ENCODE measurements at places on chromosomes 13 and 19.

- DNase-seq, result no peak
Measured at GRCh38 chr13:47135800-47136503, 239.1 kb upstream of the HTR2A start.

DNA sequence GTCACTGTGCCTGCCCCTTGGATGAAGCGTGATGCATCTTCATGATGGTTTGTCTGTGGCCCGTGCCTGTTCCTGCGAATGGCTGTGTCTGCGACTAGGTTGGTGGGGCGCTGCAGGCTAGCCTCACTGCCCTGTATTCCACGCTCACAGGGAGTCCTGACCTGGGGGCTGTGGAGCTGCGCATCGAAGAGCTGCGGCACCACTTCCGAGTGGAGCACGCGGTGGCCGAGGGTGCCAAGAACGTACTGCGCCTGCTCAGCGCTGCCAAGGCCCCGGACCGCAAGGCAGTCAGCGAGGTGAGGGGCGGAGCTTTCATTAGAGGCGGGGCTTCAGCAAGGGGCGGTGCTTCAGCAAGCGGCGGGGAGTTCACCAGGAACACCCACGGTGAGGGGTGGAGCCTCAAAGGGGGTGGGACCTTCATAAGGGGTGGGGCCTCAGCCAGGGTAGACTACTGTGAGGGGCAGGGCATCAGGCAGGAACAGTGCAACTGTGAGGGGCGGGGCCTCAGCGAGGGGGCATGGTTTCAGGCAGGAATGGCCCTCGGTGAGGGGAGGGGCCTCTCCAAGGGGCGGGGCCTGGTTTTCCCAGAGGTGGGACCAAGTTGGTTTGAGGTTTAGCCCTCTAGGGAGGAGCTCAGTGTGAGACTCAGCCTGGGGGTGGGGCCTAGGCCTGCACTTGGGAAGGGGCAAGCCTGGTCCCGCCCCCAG, 17.2 kb downstream of the PKN1 start:
- peak; percentile 34 for DNase-seq

DNA sequence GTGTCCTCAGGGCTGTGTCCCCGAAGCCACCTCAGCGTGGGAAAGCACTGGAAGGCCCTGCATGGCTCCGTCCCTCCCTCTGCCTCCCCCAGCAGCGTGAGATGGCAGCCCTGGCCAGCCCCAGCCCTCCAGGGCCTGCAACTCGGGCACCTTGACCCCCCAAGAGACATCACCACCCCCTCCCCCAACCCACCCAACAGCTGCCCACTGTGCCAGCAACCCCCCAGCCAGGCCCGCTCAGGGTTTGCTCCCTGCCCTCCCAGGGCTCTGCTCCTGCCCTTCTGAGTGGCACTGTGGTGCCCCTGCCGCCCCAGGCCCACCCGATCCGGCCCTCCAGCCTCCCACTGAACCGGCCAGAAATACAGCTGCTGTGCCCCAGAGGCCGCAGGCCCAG, 1.5 kb upstream of the ASPDH start:
- no peak for DNase-seq

DNA sequence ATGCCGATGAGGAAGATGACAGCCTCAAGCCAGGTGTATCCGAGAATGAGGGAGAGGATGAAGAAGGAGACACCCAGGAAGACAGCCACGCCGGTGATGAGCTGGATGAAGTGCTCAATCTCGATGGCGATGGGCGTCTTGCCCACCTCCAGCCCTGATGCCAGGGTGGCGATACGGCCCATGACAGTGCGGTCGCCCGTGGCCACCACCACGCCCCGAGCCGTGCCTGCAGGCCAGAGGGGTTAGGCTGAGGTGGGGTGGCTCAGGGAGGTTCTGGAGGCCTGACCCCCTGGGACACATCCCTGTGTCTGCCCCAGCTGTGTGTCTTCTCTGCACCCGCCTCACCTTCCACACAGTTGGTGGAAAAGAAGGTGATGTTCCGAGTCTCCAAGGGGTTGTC, 9.1 kb downstream of the ATP1A3 start:
- no peak for DNase-seq

DNA sequence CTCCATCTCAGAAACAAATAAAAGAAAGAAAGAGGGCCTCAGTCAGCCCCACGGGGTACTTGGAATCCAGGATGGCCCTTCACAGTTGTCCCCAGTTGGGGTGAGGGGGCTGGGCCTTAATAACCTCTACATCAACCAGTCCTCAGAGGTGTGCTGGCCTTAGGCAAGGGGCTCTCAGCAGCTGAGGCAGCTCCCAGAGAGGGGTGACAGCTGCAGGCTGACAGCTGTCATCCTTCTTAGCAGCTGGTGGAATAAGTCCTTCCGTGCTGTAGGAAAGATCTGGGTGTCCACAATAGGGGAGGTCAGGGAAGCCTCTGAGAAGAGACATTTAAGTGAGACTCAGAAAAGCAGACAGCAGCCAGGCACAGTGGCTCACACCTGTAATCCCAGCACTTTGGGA, 7.4 kb downstream of the BCAM start:
- DNase-seq, result no peak

DNA sequence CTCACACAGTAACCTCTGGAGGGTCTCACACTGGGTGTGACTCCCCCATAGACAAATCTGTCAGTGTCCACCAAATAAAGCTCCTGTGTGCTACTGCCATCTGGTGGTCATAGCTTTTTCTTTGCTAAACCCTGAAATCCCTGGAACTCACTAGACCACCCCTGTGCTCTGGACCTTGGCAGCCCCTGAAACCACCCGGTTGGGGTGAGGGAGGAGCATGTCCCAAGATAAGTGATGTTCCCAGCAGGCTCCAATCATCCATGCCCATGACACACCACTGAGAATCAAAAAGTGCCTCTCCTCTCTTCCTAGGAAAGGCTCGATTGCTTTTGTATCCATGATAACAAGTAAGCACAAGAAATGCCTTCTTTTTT, 6.5 kb upstream of the HSD17B14 start:
- peak; percentile 65 for DNase-seq

GRCh38 chr19:48556163-48556562, 4.2 kb downstream of the SULT2B1 start:
- DNase-seq, result no peak

- DNase-seq, result no peak
Measured at GRCh38 chr13:80989241-80989640, 648.3 kb upstream of the SPRY2 start.

- no peak for DNase-seq
Measured at GRCh38 chr19:48770734-48771472, 15.6 kb downstream of the FGF21 start.

DNA sequence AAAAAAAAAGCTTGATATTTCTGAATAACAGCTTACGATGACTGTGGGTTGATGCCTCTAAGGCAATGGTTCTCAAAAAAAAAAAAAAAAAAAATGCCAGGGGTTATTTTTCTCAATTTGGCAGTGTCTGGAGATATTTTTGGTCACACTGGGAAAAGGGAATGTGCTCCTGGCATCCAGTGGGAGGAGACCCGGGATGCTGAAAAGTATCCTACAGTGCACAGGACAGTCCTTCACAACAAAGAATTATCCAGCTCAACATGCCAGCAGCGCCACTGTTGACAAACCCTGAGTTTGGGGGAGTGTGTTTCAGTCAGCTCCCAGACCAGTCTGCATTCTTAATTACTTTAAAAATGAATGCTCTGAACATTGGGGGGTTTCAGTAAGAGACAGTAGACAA, 54.5 kb downstream of the FLT3 start:
- DNase-seq, result no peak

DNA sequence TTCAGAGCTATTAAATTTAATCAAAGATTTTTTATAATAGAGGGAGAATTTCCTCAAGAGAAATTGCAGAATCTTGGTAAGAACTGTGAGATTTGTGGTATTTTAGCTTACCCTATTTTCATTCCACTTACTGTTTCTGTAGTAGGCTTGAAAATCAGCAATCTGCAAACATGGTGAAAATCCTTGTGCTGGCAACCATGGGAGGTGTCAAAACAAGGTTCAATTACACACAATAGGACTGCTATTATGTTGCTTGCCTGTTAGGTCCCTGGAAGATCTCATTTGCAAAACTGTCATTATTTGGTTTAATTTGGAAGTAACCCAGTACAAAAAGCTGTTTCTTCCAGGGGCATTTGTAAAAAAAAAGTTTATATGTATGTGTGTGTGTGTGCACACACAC, 662.8 kb upstream of the SLITRK6 start:
- no peak for DNase-seq

GRCh38 chr13:52405767-52406494, at the start of gene THSD1:
Gene THSD1, minus strand, starts transcription at chr13:52406172. Its CDS starts 3,572 bp downstream, at chr13:52402600.
- peak; percentile 14 for DNase-seq

DNA sequence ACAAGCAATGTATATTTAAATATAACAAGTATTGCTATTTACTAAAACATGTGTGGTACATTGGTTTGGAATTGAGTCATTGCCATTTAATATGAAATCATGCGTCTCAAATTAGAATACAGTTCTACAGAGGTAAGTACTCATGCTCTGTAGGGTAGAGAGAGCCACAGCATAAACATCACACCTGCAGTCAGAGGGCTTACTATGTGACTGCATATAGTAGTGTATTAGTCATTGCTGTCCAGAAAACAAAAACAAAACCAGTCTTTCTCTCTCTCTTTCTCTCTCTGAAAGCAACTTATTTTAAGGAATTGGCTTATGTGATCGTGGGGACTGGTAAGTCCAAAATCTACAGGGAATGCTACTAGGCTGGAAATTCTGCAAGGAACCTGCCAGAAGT, 370.3 kb downstream of the GPC5 start:
- no peak for DNase-seq

DNA sequence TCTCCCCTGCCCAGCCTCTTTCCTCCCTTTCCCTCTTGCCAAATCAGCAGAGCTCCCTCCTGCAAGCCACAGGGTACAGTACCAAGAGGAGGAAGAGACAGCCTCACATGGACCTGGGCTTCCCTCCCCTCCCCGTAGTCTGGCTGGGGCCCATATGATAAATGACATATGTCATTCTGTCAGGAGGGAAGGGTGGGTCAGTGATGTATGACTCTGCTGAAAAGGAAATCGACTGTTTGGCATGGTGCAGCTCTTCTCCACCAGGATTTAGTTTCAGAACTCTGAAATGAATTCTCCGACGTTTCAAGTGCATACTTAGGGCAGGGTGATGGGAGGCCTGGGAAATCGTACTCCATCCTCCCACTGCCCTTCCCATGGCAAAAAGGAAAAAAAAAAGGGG, 9.8 kb downstream of the TSHZ3 start:
- DNase-seq, result no peak
